ENCODE measurements at places on chromosomes 4 and X.

DNA sequence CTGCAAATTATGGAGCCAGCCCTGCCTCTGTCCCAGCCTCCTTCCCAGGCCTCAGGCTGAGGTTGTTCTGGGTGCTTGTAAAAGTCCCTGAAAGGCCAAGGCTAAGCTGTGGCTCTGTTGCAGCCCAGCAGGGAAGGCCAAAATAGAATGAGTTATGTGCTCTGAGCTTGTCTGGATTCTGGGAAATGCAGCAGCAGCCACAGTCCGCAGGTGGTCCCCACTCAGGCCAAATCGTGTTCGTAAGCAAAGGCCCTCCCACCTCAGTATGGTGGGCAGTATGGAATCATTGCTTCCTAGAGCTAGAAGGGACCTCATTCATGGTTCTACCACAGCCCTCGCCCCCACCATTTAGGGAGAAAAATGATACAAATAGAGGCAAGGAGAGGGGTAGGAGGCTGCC lies 4.7 kb upstream of the TCEAL1 start:
- DNase-seq: no peak

DNA sequence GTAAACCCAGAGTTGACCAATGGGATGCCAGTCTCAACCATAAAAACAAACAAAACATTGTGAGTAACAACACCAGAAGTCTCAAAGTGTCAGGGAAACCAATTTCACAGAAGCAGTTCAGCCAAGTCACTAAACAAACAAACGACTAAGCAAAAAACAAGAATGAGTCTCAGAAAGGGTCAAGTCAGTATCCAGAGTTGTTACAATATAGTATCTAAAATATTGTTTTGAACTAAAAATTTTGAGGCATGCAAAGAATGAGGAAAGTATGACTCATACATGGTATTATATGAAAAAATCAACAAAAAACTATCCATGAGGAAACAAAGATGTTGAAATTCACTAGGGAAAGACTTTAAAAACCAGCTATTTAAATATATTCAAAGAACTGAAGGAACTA lies 70.6 kb downstream of the AR start:
- peak; percentile 27 for DNase-seq

GRCh38 chr4:82621251-82621650 lies 59.5 kb upstream of the TMEM150C start:
- DNase-seq: no peak

GRCh38 chrX:54818221-54818620 lies 10.7 kb downstream of the MAGED2 start:
- DNase-seq: no peak

DNA sequence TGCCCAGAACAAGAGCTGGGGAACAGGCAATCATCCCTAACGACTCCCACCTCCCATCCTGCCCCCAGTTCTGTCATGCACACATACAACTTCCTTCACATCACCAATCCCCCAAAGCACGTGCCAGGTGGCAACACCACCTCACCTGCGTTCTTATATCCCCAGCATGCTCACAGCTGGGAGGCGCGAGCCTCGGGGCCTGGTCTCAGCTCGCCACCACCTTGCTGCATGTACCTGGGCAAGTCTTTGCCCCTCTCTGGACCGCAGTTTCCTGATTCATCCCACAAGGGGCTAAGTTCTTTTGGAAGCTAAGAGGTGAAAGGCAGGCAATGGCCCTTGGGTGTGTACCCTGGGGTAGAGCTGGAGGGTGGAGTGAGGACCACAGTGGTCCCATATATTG lies 119.2 kb upstream of the PJA1 start:
- no peak for DNase-seq

GRCh38 chrX:12610079-12610478 lies 181.1 kb upstream of the PRPS2 start:
- DNase-seq: no peak

DNA sequence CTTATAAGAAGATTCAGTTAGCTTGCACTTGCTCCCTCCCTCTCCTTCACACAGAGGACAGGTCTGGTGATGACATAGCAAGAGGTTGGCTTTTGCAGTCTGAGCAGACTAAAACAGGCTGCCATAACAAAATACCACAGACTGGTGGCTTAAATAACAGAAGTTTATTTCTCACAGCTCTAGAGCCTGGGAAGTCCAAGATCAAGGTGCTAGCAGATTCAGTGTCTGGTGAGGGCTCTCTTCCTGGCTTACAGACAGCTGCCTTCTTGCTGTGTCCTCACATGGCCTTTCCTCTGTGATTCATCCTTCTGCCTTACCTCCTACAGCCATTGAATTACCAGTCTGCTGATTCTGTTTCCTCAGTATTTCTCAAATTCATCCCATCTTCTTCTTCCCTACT lies 13.1 kb downstream of the RP2 start:
- DNase-seq: no peak

DNA sequence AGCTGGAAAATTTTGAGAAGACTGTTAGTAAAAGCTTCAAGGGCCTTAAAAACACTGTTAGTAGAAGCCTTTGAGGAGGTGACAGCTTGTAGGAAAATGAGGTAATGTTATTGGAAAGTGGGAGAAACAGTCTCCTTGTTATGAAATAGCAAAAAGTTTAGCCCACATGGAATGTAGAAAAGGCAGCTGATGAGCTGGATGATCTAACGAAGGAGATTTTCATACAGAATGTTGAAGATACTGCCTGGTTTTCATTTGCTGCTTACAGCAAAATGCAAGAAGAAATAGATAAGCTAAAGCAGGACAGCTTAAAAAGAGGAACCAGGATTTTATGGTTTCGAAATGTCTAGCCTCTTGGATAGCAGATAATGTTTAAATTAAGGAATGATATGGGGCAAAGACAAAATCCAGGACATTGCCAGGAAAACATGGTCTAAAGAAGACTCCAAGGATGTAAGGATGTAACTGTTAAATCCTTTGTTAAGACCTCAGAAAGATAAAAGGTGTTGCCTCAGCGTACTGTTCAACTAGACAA lies 10.2 kb upstream of the STBD1 start:
- no peak for DNase-seq

DNA sequence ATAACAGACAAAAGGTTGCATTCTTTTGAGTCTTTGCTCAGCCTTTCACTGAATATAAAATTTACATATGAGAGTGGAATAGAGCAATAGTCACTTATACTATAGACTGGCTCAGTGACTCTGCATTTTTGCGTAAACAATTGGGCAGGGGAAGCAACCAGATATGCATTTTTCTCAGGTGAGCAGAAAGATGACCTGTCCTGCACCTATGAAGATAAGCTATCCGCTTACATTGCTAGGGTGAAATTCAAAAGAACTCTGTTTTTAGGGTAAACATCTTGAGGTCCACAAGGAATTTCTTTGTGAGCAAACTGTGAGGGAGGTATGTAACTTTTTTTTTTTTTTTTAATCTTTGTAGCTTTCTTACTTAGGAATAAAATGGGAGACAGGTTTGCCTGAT lies 602.4 kb upstream of the PRKX start:
- DNase-seq: no peak

DNA sequence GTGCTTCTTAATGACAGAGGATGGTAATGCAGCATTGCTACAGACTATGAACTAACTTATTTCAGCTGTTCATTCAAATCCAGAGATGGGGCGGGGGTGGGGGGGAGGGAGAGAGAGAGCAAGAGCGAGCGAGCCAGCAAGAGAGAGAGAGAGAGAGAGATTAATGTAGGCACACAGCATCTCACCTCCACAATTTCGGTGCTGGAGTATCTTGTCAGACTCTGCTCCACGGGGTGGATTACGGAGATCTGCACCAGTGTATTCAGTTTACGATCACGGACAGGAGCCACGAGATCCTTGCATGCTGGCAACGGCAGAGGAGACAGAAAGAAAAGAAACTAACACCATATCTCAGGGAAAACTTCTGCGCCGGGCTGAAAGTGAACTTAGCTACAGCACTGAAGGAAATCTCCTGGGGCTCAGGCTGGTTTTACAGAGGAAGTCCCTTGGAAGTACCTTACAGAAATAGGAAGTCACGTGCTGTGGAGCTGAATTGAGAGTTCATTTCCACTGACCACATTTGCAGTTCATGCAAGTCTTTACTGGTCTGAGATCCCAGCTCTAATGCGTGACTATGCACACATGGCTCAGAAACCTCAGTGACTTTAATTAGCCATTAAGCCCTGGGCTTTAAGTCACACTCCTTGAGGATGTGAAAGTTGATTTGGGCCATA lies 440.9 kb downstream of the INPP4B start:
- DNase-seq: peak; percentile 72

GRCh38 chr4:950136-951020 lies 18.1 kb downstream of the TMEM175 start:
- DNase-seq: no peak

DNA sequence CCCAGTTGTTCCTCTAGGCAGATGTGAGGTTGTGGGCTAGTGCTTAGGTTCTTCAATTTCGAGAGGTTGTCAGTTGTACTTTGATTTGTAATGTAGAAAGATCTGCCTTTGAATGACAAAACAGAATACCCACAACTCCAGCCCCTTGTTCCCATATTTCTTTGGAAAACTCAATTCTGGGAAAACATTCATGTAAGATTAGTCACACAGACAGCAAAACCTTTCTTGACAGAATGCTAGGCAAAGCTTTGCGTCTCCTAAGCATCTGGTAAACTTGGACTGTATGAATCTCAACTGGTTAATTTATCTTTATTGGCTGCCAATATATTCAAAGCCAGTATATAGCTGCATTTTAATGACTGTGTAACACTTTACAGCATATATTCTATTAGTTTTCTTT lies 34.9 kb downstream of the NOCT start:
- no peak for DNase-seq

- DNase-seq: no peak
Measured at GRCh38 chr4:175905925-175906324, 93.9 kb upstream of the GPM6A start.

- DNase-seq: no peak
Measured at GRCh38 chr4:139779691-139780090, 114.1 kb downstream of the MGST2 start.

DNA sequence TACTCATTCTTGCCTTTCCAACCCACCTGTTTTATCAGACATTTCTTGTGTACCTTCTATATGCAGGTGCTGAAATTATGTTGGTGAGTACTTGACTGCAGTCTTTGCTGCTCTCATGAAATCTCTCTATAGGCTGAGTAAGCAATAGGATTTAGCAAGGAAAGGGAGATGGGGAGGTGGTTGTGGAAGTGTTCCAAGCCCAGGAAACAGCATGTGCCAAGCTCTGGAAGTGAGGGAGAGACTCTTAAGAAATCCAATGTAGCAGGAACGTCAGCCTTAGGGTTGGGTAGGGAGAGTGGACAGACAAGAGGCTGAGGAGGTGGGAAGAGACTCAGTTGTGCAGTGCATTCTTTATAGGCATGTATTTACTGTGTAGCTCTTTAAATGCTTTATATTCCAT lies 5.6 kb downstream of the SEPTIN11 start:
- DNase-seq: no peak

DNA sequence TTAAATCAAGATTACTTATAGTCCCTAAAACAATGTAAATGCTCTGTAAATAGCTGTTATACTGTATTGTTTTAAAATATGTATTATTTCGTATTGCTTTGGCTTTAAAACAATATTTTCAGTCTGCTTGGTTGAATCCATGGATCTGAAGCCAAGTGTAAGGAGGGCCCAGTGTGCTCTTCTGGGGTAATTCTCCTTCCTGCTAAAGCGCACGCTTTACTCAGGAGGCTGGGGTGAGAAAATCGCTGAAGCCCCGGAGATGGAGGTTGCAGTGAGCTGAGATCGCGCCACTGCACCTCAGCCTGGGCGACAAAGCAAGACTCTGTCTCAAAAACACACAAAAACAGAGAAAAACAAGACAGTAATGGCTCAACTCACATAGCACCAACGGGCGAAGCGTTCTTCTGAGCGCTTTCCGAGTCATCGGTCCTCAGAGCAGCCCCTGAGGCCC lies 391 bp upstream of the IDUA start:
- no peak for DNase-seq

- no peak for DNase-seq
Measured at GRCh38 chr4:42152507-42153504, at the start of gene BEND4. Gene BEND4, minus strand, starts transcription at chr4:42152655. Its CDS starts 512 bp downstream, at chr4:42152143.

DNA sequence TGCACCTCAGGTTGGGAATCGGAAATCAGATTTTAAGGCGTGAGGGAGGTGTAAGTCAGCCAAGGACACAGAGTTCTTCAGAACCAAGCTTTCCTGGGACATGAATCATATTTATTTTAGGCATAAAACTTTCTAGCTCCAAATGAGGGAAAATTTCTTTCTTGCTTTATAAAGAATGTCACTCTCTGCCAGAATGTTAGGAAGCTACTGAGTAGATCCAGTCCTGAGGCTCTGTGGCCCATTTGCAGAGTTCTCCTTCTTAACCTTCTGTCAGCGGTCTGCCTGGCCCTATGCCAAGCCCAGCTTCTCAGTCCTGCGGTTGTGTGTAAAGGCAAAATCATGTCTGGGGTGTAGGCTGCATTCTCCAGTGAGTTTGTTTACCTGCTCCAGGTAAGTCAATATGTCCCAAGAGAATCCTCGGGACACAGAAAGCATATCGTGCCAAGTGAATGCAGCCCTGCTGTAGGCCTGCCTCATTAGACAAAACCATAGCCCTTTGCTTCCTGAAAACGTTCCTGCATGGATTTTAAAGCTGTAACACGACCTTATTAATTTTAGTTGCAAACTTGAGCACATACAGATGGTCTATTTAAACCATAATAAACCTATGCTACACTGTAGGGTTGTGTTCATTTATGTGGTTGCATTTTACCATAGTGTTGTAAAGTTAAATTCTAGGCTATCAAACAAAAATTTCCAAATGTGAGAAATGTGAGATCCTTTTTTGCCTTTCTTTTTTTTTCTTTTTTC lies 29.2 kb upstream of the CCNI start:
- DNase-seq: peak; percentile 13

DNA sequence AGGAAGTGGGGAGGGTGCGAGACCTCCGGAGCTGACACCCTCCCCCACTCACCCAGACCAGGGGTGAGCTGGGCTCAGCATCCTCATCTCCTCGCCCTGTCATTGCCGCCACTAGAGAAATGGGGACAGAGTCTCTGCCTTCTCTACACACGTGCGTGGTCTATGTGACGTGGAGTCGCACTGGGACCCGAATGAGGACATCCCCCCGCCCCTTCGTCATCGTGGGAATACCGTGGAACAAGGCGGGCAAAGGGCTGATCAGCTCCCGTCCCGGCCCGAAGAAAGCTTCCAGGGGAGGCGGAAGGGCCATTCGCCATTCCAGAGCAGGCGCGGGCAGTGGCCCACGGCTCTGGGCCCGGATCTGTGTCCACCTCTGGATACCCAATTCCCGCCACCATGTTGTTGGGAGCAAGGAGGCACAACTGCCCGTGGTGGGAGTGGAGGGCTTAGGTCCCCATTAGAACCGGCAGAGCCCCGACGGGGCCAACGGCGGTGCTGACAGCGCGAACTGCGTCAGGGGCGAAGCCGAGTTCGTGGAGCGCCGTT lies 12.0 kb downstream of the HMX1 start:
- DNase-seq: no peak

GRCh38 chr4:40594261-40595178 lies 35.1 kb downstream of the RBM47 start:
- DNase-seq: no peak

Measured in T47D (cell line).